ENCODE measurements at places on chromosomes 6 and 20. TPM values are rescaled to one million over a fixed set of nuclear protein-coding genes. Genes with fewer than 3 reads are reported as not detected.

The CARMIL1 gene
- total RNA-seq: 21.1 TPM

The GJA10 gene
- not detected for total RNA-seq

The RAMACL gene
- 1.5 TPM for total RNA-seq

The RNF5 gene
- total RNA-seq: 61.5 TPM

The RXRB gene
- total RNA-seq: 20.7 TPM

The SIRPA gene
- 9.3 TPM for total RNA-seq

The ZNF341 gene
- total RNA-seq: 2.0 TPM

The CALHM6 gene
- total RNA-seq: 3.9 TPM

The SSTR4 gene
- total RNA-seq: not detected

The FNDC1 gene
- total RNA-seq: 3.2 TPM

The MDFI gene
- total RNA-seq: 8.4 TPM

The SLCO4A1 gene
- 1.7 TPM for total RNA-seq

The EBF4 gene
- total RNA-seq: 10.6 TPM

The ZNF184 gene
- 22.9 TPM for total RNA-seq

The PRPH2 gene
- total RNA-seq: 3.4 TPM

The ADGRF4 gene
- total RNA-seq: not detected

The HLA-DQB1 gene
- not detected for total RNA-seq

The NHLRC1 gene
- 1.2 TPM for total RNA-seq

The PAX1 gene
- total RNA-seq: not detected

The PRND gene
- total RNA-seq: 0.25 TPM

The AVP gene
- total RNA-seq: not detected

The ATP9A gene
- total RNA-seq: 242 TPM

The JARID2 gene
- 14.3 TPM for total RNA-seq

The CENPW gene
- total RNA-seq: 3.2 TPM

The FABP7 gene
- total RNA-seq: 630 TPM

The FOXA2 gene
- total RNA-seq: not detected

The AIG1 gene
- 29.5 TPM for total RNA-seq

The CNR1 gene
- 265 TPM for total RNA-seq

The MACROD2 gene
- 41.8 TPM for total RNA-seq

The PREX1 gene
- total RNA-seq: 16.0 TPM

The EEF1A2 gene
- 209 TPM for total RNA-seq

The L3MBTL1 gene
- 14.8 TPM for total RNA-seq

The CD109 gene
- 3.0 TPM for total RNA-seq

The JPH2 gene
- under 0.01 TPM for total RNA-seq

The TOX2 gene
- 0.74 TPM for total RNA-seq

The IL17A gene
- total RNA-seq: not detected

The BAK1 gene
- total RNA-seq: 2.7 TPM

The RAB44 gene
- total RNA-seq: under 0.01 TPM

The NKAPL gene
- total RNA-seq: 0.98 TPM

The OSBPL2 gene
- total RNA-seq: 32.2 TPM

The EIF2S2 gene
- total RNA-seq: 40.6 TPM

The SRPK1 gene
- 82.4 TPM for total RNA-seq

The VSX1 gene
- under 0.01 TPM for total RNA-seq

The FAM217A gene
- not detected for total RNA-seq

The SMLR1 gene
- not detected for total RNA-seq

The CGAS gene
- 1.2 TPM for total RNA-seq

The CGA gene
- total RNA-seq: not detected

The SLC35D3 gene
- 0.25 TPM for total RNA-seq

The FGD2 gene
- total RNA-seq: 2.2 TPM

The SNX9 gene
- total RNA-seq: 11.6 TPM

The SAMD10 gene
- 7.6 TPM for total RNA-seq

The NKX2-2 gene
- 0.98 TPM for total RNA-seq

The HTR1E gene
- total RNA-seq: not detected

The RCAN2 gene
- total RNA-seq: 10.8 TPM
